ENCODE measurements at places on chromosomes 6 and 20.

DNA sequence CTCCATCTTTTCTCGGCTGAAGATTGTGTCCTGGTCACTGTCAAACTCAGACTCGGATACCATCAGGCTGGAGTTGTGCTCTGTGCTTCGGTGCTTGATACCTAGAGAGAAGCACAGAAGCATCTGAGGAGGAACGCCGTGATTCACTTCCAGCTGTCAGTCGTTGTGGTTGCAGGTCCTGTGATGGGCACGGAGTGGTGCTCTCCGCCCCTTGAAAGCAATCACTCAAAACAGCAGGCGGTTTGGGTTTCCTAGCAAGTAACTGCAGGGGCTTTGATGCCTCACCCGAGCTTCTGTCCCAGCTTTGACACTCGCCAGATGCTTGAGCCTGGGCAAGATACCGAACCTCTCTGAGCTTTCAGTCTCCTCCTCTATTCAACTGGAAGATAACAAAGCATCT lies 52.5 kb downstream of the ALDH5A1 start:
- DNase-seq: no peak

DNA sequence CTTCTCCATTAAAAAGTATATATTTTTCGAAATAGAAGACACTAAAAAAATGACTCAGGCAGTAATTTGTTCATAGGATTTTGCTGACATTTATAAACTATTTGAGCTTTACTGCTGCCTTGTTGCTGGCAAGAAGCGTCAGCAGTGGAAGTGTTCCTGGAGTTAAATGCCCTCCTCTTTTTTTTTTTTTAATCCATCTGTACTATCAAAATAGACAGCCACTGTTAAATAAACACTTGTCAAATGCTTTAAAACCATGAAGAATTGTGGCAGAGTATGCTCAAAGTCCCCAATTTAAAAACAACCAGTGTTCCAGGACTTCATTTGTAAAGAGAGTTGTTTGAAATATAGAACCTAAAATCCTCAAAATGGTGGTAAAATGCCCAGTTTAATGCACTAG lies 253.8 kb downstream of the NKAIN2 start:
- no peak for DNase-seq

- DNase-seq: no peak
Observed at GRCh38 chr6:148557796-148558321, 189.0 kb upstream of the UST start.

DNA sequence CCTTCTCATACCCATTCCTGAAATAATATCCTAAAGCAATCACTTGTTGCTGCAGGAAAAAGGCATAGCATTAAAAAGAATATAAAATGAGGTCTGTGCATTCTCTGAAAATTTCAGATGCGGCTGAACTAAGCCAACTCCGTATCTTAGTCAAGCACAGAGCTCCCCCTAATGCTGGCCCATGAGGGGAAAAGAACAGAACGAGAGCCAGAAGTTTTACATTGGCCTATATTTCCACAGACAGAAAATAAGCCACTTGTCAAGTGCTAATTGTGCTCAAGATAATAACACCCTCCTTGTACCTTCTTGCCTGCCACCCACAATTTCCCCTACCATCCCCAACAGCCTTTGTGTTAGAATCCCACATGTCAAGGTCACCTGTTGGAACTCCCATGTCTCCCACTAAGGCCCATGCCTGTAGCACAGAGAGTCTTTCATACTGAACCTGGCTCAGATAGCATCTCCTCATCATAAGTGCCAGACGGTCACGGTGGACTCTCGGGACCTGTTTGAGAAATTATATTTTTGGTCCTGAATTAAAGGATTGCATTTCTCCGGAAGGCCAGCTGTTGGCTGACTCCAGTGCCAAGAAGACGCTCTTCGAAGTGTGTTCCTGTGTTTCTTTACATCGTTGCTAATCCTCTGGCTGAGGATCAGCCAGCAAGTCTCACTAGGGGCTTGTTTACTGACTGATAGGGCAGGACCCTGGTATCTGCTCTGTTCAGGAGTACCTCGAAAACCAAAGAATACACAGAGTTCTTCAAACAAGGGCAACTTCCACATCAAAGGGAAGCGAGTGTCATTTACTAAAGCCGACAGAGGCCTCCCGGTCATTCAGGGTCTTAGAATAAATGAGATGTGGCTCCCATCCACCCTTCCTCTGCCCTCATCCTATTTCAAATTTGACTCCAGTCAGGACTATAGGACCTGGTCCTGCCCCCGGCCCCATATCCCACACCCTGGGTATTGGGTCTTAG lies 183.4 kb upstream of the FBXL4 start:
- peak; percentile 20 for DNase-seq

Measured in HuH-7 (cell line).